Ecto neural progenitor cell (in vitro differentiated cells): ENCODE measurements at places on chromosomes 2 and 18.

DNA sequence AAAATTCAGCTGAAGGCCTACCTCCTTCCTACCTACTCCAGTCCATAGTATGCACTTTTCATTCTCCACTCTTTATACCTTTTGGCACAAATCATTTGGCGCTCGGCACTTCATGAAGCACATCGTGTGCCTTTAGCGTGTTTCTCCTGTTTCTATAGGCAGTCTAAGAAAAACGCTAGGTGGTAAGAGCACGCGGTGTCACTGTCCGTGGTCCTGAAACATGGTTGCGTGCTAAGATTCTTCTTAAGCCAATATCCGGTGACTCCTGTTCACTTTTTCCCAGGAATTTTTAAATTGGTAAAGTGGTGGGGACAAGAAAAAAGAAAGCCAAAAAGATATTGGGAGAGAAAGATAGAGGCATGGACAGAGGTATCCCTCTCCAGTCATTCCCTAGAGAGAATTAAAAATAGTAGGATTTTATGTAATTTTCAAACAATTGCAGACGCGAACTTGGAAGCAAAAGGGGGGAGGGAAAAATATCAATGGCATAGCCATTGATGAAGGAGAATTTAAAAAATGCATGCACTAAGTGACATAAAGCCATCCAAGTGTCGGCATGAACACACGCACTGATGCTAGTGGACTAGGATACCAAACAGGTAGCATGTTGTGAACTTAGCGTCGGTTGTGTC lies 1.4 kb upstream of the CTNNA2 start:
- DNase-seq, result peak; percentile 79

DNA sequence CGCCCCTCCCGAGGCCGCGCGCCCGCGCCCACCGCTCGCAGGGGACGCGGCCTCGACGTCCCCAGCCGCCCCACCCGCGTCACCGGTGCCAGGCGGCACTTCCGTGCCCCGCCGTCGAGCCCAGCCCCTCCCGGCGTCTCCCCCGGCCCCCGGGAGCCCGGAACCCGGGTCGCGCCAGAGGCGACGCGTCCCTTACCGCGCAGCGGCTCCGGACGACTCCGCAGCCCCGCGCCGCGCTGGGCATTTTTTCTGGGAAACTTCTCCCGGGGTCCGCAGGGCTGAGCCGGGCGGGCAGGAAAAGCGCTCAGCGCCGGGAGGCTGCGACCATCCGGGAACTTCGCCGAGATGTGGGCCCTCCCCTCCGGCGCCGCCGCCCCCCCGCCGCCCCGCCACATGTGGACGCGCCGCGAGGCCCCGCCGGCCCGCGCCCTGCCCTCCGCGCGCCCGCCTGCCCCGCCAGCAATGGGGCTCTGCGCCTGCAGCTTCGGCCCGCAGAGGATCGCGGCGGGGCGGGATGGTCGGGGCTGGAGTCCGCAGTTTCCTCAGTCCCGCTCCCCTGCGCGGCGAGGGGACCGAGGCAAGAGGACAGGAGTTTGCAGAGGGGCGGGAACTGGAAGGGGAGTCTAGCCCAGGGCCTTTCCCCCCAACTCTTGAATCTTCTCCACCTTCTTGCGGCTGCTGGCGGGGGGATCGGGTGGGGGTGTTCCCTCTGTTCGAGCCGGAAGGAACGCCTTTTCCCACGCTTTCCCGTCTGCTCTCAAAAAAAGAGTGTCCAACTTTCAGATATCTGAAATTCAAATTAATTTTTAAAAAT lies 81.5 kb downstream of the CHRNA1 start:
- DNase-seq, result peak; percentile 84

DNA sequence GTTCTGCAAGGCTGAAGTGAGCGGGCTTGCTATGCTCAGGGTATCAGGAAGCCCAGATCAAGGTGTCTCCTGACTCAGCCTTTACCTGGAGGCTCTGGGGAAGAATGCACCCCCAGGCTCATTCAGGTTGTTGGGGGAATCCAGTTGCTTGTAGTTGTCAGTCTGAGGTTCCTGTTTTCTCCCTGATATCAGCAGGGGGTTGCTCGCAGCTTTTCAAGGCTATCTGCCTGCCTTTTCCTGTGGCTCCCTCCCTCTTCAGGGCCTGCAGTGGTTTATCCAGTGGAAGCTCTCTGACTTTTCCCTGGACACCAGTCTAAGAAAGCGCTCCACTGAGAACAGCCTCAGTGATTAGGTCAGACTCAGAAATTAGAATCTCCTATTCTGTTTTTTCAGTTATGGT lies 116.6 kb downstream of the PTPRM start:
- DNase-seq, result no peak

- no peak for DNase-seq
Measured at GRCh38 chr2:181947273-181947672, 38.4 kb upstream of the PPP1R1C start.

DNA sequence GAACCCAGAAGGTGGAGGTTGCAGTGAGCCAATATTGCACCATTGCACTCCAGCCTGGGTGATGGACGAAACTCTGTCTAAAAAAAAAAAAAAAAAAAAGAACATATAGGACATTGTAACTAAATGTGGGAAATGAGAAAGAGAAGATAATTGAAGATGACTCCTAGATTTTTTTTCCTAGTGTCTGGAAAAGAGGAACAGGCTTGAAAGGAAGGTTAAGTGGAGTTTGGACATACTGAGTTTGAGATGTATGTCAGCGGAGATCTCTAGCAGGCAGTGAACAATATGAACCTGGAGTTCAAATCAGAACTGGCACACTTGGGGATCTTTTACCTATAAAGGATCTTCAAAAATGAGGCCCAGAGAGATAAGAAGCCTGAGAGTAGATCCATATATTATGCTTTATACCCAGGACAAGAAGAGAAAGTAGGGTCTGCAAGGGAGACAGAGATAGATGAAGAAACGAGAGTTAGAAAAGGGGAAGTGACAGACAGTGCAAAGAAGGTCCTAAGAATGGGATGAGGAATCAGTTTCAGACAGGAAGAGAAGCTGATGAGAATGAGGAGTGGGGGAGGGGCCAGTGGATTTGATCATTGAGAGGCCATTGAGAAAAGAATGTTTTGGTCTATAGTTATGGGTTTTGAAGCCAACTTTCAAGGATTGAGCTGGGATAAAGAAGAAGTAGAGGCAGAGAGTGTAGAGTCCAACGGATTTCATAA lies 46.9 kb upstream of the CD28 start:
- no peak for DNase-seq
